Upper lobe of right lung (tissue), 1 donor: ENCODE measurements at places on chromosomes 16 and 17. TPM values are rescaled to one million over a fixed set of nuclear protein-coding genes. Genes with fewer than 3 reads are reported as not detected.

Gene STAT5A
- 42.0 TPM for total RNA-seq

GRCh38 chr17:62178579-62178978 is 113.5 kb upstream of the MED13 start:
- DNase-seq, result no peak
- no peak overlapping the region for H3K27ac ChIP-seq
- H3K27me3 ChIP-seq, result no peaks in the 10 kb centered on the region
- H3K4me3 ChIP-seq, result no peak overlapping the region
- H3K4me1 ChIP-seq, result no peaks in the 10 kb centered on the region
- no peaks in the 10 kb centered on the region for H3K36me3 ChIP-seq

GRCh38 chr16:57357330-57358085 is 1.1 kb upstream of the CCL22 start:
- no peaks in the 10 kb centered on the region for H3K27me3 ChIP-seq
- no peak for DNase-seq
- H3K4me1 ChIP-seq, result no peaks in the 10 kb centered on the region
- no peak overlapping the region for H3K4me3 ChIP-seq
- no peak overlapping the region for H3K27ac ChIP-seq

Gene COL1A1
- 154 TPM for total RNA-seq

Gene ACAP1
- total RNA-seq, result 23.2 TPM

Gene SGF29
- 33.5 TPM for total RNA-seq

Gene ADGRG1
- total RNA-seq, result 66.9 TPM

Gene FADS6
- not detected for total RNA-seq

GRCh38 chr16:86959091-86959651 is 358.0 kb downstream of the C16orf95 start:
- no peak overlapping the region for H3K27ac ChIP-seq
- no peaks in the 10 kb centered on the region for H3K4me1 ChIP-seq
- peaks cover 16% of the 10 kb centered on the region for H3K27me3 ChIP-seq

DNA sequence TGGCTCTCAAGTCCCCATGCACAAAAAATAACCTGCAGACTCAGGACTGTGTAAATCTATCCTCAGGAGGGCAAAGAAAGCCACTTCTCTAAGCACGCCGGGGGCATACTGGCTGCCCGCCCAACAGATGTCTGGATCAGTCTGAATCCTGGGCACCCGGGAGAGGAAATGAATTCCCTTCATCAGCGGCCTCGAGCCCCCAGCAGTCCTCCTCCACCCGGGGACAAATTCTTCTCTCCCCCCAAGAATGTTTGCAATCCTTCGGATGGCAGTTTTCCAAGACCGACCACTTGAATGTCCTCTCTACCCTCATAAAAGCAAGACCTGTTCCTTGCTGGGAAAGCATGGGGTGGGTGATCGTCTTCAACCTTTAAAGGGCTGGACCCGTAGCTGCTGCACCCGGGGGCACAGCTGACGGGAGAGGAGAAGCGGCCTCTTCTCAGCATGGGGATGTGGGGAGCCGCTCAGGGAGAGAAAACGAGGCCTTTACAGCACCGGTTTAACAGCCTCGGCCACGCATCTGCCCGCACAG is 9.4 kb upstream of the MAP2K3 start:
- peak overlapping the region; percentile 79 for H3K4me3 ChIP-seq
- H3K4me1 ChIP-seq, result peaks cover 27% of the 10 kb centered on the region
- H3K27ac ChIP-seq, result peak overlapping the region; percentile 56
- DNase-seq, result no peak
- H3K36me3 ChIP-seq, result no peaks in the 10 kb centered on the region

DNA sequence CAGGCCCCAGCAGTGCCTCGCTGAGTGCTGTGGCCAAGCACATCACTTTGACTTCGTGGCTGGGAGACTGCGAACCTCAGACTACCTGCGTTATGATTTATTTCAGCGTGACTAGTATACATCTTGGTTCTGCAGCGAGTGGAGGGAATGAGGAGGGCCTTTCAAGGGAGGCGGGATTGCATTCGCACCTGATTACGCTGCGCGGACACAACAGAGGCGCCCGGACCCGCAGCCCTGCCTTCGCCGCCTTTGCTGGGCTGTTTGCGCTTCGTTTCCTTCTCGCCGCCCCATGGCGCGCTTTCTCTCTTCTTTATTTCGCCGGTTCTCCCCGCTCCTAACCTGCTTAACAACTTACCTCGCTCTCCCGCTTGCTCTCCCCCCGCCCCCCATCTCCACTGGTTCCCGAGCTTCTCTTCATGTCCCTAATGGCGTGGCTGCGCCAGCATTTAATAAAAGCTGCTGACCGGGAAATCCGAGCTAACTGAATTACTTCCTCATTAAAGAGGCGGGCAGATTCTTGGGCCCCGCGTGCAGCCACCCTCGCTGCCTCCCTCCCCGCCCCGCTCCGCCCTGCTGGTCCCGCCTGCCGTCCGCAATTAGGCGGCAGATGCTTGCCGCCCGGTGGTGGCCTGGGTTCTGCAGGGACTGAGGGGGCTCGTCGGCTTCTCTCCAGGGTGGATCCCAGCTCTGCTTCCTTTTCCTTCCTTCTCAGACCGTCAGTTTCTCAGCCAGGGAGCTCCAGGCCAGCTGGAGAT is 257.6 kb upstream of the SDK2 start:
- no peak overlapping the region for H3K27ac ChIP-seq
- DNase-seq, result peak; percentile 82
- no peaks in the 10 kb centered on the region for H3K4me1 ChIP-seq
- H3K27me3 ChIP-seq, result peaks cover 41% of the 10 kb centered on the region
- H3K4me3 ChIP-seq, result peak overlapping the region; percentile 46

GRCh38 chr17:14169901-14170300 is 66.8 kb downstream of the CDRT15 start:
- DNase-seq, result no peak
- no peaks in the 10 kb centered on the region for H3K4me1 ChIP-seq
- H3K36me3 ChIP-seq, result no peaks in the 10 kb centered on the region
- H3K27ac ChIP-seq, result no peak overlapping the region
- H3K27me3 ChIP-seq, result no peaks in the 10 kb centered on the region

DNA sequence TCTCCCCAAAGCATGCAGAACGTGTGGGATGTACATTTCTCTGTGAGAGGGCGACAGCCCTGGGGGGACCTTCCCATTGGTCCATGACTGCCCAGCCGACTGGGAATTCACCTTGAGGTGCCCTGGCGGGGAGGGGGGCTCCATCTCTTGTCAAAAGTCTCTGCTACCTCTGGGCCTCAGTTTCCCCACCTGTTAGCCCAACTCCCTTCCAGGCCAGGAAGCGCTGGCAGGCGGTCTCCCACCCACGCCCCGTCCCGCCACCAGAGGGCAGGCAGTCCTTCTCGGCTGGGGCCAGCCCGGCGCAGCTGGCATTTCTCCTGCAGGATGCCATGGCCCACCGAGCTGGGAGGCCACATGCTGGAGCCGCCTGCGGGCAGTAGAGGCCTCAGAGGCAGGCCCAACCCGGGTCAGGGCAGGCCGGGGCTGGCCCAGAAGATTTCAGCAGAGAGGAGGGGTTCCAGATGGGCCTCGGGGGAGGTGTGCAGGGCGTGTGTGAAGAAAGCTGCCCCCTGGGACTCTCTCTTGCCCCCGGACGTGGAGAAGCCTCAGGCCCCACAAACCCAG is 16.6 kb downstream of the CD7 start:
- H3K4me3 ChIP-seq, result no peak overlapping the region
- peak; percentile 85 for DNase-seq
- no peaks in the 10 kb centered on the region for H3K36me3 ChIP-seq

Gene TAOK1
- total RNA-seq, result 60.2 TPM

GRCh38 chr17:74244128-74244527 is 29.9 kb upstream of the DNAI2 start:
- H3K27me3 ChIP-seq, result no peaks in the 10 kb centered on the region
- H3K27ac ChIP-seq, result no peak overlapping the region
- H3K4me3 ChIP-seq, result no peak overlapping the region
- peaks cover 13% of the 10 kb centered on the region for H3K4me1 ChIP-seq
- no peaks in the 10 kb centered on the region for H3K36me3 ChIP-seq

GRCh38 chr16:84193480-84193879 is 2.5 kb downstream of the ADAD2 start:
- no peak overlapping the region for H3K27ac ChIP-seq
- no peak overlapping the region for H3K4me3 ChIP-seq
- H3K36me3 ChIP-seq, result no peaks in the 10 kb centered on the region
- no peaks in the 10 kb centered on the region for H3K27me3 ChIP-seq

GRCh38 chr17:71726341-71726740 is 394.5 kb upstream of the SOX9 start:
- H3K27ac ChIP-seq, result no peak overlapping the region
- no peak for DNase-seq
- no peak overlapping the region for H3K4me3 ChIP-seq
- no peaks in the 10 kb centered on the region for H3K27me3 ChIP-seq
- no peaks in the 10 kb centered on the region for H3K36me3 ChIP-seq
- H3K4me1 ChIP-seq, result no peaks in the 10 kb centered on the region

Gene PHKB
- total RNA-seq, result 91.8 TPM

DNA sequence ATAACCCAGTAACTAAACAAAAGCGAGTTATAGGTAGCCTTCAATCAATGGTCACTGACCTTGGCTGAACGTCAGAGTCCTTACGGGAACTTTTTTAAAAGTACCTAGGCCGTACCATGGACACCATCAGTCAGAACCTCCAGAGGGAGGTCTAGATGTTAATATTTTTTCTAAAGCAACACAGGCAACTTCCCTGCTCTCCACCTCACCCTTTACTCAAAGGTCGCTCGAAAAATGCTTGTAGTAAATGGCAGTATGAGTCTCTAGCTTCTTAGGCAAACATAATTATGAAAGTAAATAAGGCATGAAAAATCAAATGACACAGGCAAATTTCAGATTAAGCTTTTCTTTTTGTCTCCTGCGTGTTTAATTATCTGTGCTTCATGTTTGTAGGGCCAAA is 82.1 kb downstream of the SLC39A11 start:
- no peak overlapping the region for H3K27ac ChIP-seq
- H3K27me3 ChIP-seq, result no peaks in the 10 kb centered on the region
- no peaks in the 10 kb centered on the region for H3K36me3 ChIP-seq
- H3K4me3 ChIP-seq, result no peak overlapping the region
- H3K4me1 ChIP-seq, result no peaks in the 10 kb centered on the region

- no peaks in the 10 kb centered on the region for H3K36me3 ChIP-seq
- DNase-seq, result no peak
- H3K27ac ChIP-seq, result no peak overlapping the region
- no peaks in the 10 kb centered on the region for H3K27me3 ChIP-seq
Observed at GRCh38 chr17:61318684-61319098, 81.0 kb upstream of the TBX2 start.

DNA sequence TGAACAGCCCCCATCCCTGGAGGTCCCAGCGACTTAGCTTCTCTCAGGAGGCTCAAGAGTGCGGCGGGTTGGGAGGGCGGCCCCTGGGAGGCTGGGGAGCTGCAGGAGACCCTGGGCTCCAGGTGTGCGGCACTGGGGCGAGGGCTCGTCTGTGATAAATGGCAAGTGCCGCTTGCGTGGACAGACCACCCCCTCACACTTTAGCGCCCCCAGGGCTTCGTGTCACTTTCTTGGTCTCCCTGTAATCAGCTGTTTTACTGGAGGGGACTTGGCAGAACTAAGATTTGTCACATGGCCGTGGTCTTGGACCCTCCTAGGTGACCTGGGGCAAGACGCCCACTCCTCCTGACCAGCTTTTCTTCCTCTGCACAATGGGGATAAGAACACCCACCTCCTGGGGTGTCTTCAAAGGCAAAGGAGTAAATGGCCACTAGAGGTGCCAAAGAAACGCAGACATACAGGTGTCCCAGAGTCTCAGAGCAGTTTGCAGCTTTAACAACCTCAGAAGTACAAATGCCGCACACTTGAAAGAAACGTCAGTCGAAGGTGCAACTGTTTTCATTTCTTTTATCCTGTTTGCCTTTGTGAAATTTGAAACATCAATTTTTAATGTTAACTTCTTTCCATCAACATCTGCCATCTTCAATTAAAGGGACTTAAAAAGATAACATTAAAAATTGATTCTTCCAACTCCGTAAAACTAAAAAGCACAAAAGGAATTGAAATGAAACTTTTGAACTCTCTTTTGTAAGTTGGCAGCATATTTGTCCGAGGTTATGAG is 946 bp downstream of the OSGIN1 start:
- peaks cover 19% of the 10 kb centered on the region for H3K4me1 ChIP-seq
- H3K4me3 ChIP-seq, result peak overlapping the region; percentile 64
- peaks cover 11% of the 10 kb centered on the region for H3K36me3 ChIP-seq
- H3K27me3 ChIP-seq, result no peaks in the 10 kb centered on the region
- no peak for DNase-seq
- peak overlapping the region; percentile 89 for H3K27ac ChIP-seq

- DNase-seq, result peak; percentile 89
- no peaks in the 10 kb centered on the region for H3K27me3 ChIP-seq
- no peak overlapping the region for H3K27ac ChIP-seq
Observed at GRCh38 chr17:74457146-74457819, 9.2 kb upstream of the CD300A start.

Gene MYH3
- 2.8 TPM for total RNA-seq

GRCh38 chr16:55513616-55514015 is 4.7 kb downstream of the LPCAT2 start:
- H3K36me3 ChIP-seq, result no peaks in the 10 kb centered on the region
- DNase-seq, result no peak
- no peaks in the 10 kb centered on the region for H3K27me3 ChIP-seq
- H3K4me1 ChIP-seq, result no peaks in the 10 kb centered on the region
- H3K27ac ChIP-seq, result no peak overlapping the region

DNA sequence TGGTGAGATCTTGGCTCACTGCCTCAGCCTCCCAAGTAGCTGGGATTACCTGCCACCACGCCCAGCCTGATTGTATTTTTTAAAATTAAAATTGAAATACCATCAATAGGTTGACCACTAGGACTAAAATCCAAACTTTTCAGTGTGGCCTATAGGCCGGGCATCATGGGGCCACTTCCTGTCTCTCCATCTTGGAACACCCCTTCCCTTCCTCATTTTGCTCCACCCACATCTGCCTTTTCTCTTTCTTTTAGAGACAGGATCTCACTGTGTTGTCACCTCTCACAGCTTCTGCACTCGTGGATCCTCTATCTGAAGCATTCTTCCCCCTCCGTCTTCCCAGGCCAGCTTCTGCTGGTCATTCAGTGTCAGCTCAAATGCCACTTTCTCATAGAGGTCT is 57.0 kb downstream of the BMERB1 start:
- no peak overlapping the region for H3K4me3 ChIP-seq
- H3K36me3 ChIP-seq, result no peaks in the 10 kb centered on the region
- no peaks in the 10 kb centered on the region for H3K4me1 ChIP-seq
- DNase-seq, result no peak
- no peak overlapping the region for H3K27ac ChIP-seq
- no peaks in the 10 kb centered on the region for H3K27me3 ChIP-seq

DNA sequence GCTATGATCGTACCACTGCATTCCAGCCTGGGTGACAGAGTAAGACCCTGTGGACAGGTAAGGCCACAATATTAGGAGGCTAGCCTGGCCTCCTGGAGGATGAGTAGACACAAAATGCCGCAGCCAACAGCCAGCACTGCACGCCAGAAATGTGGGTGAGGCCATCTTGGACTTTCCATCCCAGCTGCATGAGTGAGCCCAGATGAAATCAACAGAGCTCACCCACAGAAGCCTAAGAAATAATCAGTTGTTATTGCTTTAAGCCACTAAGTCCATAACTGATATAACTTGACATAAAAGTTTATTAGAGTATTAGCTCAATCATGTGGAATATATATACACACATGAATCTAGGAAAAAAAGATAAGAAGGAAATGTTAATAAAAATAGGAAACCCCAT is 101.7 kb downstream of the CDYL2 start:
- no peaks in the 10 kb centered on the region for H3K27me3 ChIP-seq
- no peak overlapping the region for H3K4me3 ChIP-seq
- H3K36me3 ChIP-seq, result no peaks in the 10 kb centered on the region
- no peak for DNase-seq
- no peak overlapping the region for H3K27ac ChIP-seq
- H3K4me1 ChIP-seq, result no peaks in the 10 kb centered on the region

- H3K4me3 ChIP-seq, result no peak overlapping the region
- H3K36me3 ChIP-seq, result no peaks in the 10 kb centered on the region
- no peak for DNase-seq
- no peak overlapping the region for H3K27ac ChIP-seq
Observed at GRCh38 chr17:66492561-66493005, 190.2 kb downstream of the PRKCA start.

Gene SOX8
- total RNA-seq, result 0.81 TPM

Gene SLFN11
- 75.7 TPM for total RNA-seq
